ENCODE measurements at places on chromosomes 1 and 21.
A peak's percentile ranks its signal among the peaks of the same experiment; 100 is the strongest.

DNA sequence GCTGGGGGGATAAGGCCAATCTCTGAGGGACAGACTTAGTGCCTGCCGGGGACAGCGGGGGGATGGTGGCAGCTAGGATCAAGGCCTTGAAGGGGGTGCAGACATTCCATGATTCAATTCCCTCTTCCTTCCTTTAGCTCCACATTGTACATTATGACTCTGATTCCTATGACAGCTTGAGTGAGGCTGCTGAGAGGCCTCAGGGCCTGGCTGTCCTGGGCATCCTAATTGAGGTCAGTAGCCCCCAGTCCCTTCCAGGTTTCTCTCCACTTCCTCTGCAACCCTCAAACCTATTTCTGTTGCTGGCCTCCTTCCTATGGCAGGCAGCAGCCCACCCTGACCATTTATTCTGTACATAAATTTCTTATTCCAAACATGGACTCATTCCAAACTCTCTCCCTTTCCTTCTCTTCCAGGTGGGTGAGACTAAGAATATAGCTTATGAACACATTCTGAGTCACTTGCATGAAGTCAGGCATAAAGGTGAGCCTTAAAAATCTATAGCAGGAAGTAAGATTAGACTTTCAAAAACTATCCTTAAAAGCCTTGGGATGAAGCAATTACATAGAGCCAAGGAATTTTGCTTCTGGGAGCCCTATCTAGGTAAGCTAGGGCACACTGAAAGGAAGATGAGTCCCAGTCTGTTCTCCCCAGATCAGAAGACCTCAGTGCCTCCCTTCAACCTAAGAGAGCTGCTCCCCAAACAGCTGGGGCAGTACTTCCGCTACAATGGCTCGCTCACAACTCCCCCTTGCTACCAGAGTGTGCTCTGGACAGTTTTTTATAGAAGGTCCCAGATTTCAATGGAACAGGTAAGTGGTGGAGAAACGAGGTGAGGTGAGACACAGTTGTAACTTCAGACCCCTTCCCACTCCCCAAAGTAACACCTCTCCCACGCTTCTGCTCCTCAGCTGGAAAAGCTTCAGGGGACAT, 5.1 kb downstream of the CA14 start:
- no peak for DNase-seq

GRCh38 chr1:241702442-241703373, 50.6 kb downstream of the WDR64 start:
- no peak for DNase-seq

- DNase-seq: no peak
Observed at GRCh38 chr1:9093581-9093980, 24.1 kb upstream of the SLC2A5 start.

- no peak for DNase-seq
Observed at GRCh38 chr21:40905251-40905650, 58.3 kb upstream of the DSCAM start.

GRCh38 chr21:23218667-23219066, 2220.5 kb downstream of the NCAM2 start:
- no peak for DNase-seq

GRCh38 chr1:167196166-167196565, 24.5 kb upstream of the POU2F1 start:
- no peak for DNase-seq

DNA sequence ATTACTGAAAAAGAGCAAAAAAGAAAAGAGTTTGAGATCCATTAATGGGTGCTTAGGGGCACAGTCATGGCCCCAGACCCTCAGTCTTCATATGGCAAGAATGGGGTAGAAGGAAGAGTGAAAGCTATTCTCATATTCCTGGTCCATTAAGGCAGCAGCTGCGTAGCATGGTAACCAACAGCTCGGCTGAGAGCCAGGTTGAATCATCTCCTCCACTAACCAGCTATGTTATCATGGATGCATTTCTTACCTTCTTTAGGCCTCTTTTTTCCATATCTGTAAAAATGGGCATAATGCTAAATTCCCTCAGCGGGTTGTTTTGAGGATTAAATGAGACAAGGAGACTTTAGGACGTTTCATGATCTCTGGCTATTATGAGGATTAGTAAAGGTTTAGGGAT, 15.0 kb upstream of the SARS1 start:
- peak; percentile 30 for DNase-seq

DNA sequence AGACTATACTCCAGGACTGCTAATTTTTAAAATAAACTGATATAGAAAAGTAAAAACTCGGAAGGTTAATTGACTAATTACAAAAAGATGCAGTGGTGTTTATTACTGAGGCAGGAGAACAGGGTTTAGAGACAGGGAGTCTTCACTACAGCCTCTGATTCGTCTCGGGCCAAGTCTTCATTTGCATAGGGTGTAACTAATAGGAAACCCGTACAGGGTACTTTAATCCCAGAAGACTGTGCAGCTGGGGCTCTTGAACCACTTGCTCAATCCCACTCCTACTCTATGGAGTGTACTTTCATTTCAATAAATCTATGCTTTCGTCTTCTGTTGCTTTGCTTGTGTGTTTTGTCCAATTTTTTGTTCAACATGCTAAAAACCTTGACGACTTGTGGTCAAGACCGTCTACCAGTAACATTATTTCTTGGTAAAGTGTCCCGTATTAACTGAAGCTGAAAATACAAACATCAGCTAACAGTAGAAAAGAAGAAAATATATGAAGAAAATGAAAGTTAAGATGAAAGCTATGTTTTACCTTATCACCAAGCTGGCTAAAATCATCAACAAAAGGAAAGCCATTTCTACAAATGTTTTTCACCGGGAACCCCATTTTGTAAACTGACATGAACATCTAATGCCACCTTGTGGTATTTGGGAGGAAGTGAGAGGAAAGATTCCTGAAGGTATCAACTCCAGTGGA, 8.0 kb downstream of the SDHB start:
- DNase-seq: peak; percentile 53

GRCh38 chr1:227766015-227766634, 30.9 kb downstream of the SNAP47 start:
- peak; percentile 56 for DNase-seq

DNA sequence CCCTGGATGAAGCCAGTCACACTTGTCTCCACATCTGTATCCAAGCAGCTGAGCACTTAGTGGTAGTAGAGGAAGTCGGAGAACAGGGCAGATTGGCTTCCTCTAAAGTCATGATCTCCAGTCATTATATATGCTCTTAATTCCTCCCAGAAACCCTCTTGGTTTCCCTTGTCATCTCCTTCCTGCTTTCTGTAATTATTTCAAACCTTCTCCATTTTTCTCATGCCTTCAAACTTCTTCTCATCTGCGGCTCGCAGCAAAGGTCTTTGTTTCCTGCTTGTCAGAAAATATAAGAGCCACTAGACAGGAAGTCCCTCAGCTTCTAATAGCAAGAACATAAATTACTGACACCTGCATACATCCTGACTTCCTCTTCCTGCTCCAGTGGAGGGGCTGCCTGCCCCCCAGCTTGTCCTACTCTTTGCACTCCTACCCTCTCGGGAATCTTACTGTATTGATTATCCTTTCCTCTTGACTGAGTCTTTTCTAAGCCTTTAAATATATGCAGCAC, 124.6 kb upstream of the NGF start:
- DNase-seq: no peak

- DNase-seq: no peak
Observed at GRCh38 chr1:6447818-6448748, 17.9 kb downstream of the TNFRSF25 start.

- DNase-seq: no peak
Observed at GRCh38 chr1:227786673-227787512, 28.6 kb upstream of the PRSS38 start.

DNA sequence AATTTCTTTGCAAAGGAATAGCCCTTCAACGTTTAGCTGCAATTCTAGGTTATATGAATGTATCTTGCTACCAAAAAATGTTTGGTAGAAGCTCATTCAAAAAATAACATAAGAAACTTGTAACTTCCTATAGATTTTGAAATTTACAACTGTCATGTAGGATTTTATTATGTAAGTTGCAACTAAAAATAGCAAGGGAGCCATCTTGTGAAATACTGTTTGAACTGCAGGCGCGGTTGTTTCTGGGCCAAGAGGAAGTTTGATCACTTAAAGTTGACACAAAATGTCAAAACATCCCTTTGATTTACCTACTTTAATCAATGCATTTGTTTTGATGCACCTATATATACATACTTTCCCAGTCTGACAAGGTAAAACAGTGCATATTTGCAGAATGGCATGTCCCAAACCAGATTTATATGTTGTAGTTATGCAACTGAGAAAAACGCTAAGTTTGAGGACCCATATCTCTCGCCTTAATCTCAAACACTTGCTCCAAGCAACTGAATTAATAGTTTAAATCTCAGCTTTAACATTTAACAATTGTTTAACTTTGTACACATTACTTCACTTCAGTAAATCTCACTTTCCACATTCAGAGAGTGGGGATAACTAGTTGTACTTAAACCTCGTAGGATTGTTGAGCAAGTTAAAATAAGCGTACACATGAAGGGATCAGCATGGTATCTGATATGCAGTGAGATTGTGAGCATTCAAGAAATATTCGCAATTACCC, 63.9 kb downstream of the KCNK2 start:
- peak; percentile 17 for DNase-seq

DNA sequence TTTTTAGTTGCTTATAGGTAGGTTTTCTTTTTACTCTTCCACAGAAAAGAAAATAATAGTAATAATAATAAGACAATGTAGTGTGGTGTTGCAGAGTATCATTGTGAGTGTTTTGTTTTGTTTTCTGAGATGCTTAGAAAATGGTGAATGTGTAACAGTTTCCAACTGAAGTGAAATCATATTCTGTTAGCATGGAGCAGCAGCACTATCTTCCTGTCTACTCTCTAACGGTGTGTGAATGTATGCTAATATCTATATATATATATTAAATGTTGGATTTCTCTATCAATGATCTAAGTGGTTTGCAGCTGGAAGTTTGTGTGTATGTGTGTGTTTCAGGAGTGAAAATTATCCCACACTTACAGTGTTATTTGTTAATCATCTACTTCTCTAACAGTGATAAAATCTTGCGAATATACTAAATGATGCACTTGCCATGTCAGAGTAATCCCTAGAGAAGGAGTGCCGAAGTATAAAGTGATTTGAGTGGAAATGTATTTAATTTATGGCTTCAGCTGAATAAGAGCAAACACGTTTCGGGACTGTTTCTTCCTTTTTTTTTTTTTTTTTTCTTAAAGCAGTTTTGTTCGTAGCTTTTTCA, 377 bp downstream of the SAMD13 start:
- no peak for DNase-seq

- DNase-seq: no peak
Observed at GRCh38 chr1:218451415-218451814, 106.3 kb downstream of the TGFB2 start.

DNA sequence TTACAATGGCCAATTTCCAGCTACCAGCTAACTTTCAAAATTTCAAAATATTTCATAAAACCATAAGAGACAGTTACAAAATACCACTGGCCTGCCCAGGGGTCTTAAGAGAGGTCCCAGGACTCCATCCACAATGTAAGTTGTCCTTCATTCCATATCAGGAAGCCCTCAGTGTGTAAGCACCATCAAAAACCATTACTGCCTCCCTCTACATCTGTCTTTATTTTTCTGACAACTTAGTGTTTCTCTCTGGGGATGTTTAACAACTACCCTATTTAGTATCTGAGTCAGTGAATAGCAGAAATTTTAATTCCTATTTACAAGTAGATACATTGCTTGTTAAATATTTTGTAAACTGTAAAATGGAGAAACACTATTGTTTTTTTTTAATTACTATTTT, 339.3 kb upstream of the ADAMTS5 start:
- no peak for DNase-seq

GRCh38 chr1:161119092-161119903, 1.4 kb downstream of the NIT1 start:
- DNase-seq: peak; percentile 63

GRCh38 chr1:53327182-53327913, 522 bp downstream of the LRP8 start:
- DNase-seq: peak; percentile 31

GRCh38 chr1:160361814-160362167, 5.1 kb upstream of the NHLH1 start:
- DNase-seq: no peak

DNA sequence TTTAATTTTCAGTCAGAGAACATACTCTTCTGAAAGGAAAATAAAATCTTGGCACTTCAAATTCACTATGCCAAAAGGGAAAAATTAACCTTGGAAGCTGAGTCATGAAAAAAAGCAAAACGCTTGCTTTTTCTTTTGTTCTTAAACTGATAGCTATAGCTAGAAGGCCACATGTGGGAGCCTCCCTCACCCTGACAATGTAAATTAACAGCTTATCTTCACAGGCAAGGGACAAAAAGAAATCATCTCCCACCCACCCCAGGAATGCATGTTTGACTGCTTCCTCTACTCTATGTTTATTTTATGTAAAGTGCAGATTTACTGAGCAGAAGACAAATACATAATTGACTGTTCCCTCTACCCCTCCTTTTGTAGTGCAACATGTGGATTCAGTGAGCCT, 38.0 kb downstream of the EBNA1BP2 start:
- no peak for DNase-seq

GRCh38 chr1:170149241-170149640, 3.5 kb downstream of the NTMT2 start:
- DNase-seq: no peak

- DNase-seq: peak; percentile 77
Observed at GRCh38 chr1:206633708-206634121, 1.6 kb upstream of the DYRK3 start.

- DNase-seq: no peak
Observed at GRCh38 chr1:158005224-158005623, 11.8 kb downstream of the KIRREL1 start.

DNA sequence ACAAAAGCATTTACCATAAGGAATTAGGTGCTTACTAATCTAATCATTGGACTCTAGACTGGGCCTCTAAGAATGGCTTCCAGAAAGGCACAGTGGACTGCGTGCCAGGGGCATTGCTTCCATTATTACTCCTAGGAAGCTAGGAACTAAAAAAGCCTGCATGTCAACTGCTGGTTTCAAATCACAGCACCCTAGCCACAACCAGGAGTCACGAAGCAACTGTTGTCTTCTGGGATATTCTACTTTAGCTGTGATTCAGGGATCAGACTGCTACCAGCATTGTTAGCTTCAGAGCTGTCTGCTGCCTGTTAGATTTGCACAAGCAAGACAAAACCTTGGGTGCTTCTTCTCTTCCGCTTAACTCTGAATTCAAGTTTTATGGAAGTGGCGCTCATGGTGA, 38.3 kb downstream of the DNM3 start:
- no peak for DNase-seq

GRCh38 chr1:248303324-248303723, at the start of gene OR2T12:
OR2T12 (minus strand) TSS chr1:248303424; CDS start chr1:248295578, 7,846 bp downstream.
- DNase-seq: no peak

Data from RCC 7860 (cell line).